Activated CD4-positive, alpha-beta T cell treated with anti-CD3 and anti-CD28 coated beads, Interleukin-2, amount 10 ng/mL, durations not matched to agents 24 days and 14 days (primary cell): ENCODE measurements at places on chromosomes 3 and 15. TPM values are rescaled to one million over a fixed set of nuclear protein-coding genes. Genes with fewer than 3 reads are reported as not detected.

The STIMATE gene
- 13.8 and 18.6 TPM in 2 replicates for total RNA-seq

The PDZRN3 gene
- total RNA-seq, result not detected in 2 replicates

DNA sequence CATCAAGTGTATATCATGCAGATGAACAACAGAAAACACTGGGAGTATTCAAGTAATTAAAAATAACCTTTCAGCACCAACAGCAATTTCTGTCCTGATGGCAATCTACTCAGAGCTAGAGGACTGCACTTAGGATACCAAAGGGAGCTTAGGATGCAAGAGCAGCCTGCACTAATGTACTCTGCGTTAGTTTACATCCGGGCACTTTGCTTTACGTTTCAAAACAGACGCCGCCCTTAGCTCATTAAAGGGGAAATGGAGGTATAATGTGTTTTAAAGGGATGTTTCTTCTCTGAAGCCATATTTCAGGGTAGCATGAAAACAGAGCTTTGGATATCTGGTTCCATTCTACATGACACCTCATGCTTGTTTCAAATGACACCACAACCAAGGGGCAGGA lies 14.0 kb upstream of the B3GNT5 start:
- no peak for DNase-seq
- peaks cover 6% of the 10 kb centered on the region for H3K27me3 ChIP-seq
- H3K4me3 ChIP-seq, result no peak overlapping the region
- H3K36me3 ChIP-seq, result peaks cover 15% of the 10 kb centered on the region
- H3K4me1 ChIP-seq, result no peaks in the 10 kb centered on the region

DNA sequence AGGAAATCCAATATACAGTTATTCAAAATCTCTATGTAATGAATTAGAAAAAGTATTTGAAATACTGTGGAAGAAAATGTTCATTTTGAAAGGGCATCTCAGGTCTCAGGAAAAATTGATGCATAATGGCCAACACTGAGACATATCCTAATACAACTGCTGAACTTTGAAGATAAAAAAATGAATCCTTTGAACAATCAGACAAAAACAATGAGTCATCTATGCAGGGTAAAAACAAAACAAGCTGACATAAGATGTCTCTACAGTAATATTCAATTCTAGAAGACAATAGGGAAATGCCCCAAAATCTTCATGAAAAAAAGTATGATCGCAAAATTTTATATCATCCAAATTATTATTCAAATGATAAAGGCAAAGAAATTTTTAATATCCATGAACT lies 34.0 kb upstream of the ZNF280D start:
- H3K27me3 ChIP-seq, result no peaks in the 10 kb centered on the region
- H3K36me3 ChIP-seq, result peaks cover 7% of the 10 kb centered on the region
- no peak overlapping the region for H3K4me3 ChIP-seq

- no peak for DNase-seq
- no peaks in the 10 kb centered on the region for H3K27me3 ChIP-seq
- no peak overlapping the region for H3K4me3 ChIP-seq
- peaks cover 80% of the 10 kb centered on the region for H3K36me3 ChIP-seq
- H3K27ac ChIP-seq, result no peak overlapping the region
- H3K4me1 ChIP-seq, result peaks cover 35% of the 10 kb centered on the region
These were observed 542.2 kb downstream of the FOXP1 start for GRCh38 chr3:71041371-71041770.

The SLC22A14 gene
- not detected in 2 replicates for total RNA-seq

The ZPLD1 gene
- not detected in 2 replicates for total RNA-seq

The CGNL1 gene
- not detected in 2 replicates for total RNA-seq

GRCh38 chr3:158368271-158368670 lies 202.7 kb upstream of the MLF1 start:
- H3K36me3 ChIP-seq, result no peaks in the 10 kb centered on the region
- no peaks in the 10 kb centered on the region for H3K27me3 ChIP-seq
- DNase-seq, result no peak
- no peaks in the 10 kb centered on the region for H3K4me1 ChIP-seq
- no peak overlapping the region for H3K4me3 ChIP-seq
- H3K27ac ChIP-seq, result no peak overlapping the region

The EOMES gene
- 7.4 and 7.8 TPM in 2 replicates for total RNA-seq

DNA sequence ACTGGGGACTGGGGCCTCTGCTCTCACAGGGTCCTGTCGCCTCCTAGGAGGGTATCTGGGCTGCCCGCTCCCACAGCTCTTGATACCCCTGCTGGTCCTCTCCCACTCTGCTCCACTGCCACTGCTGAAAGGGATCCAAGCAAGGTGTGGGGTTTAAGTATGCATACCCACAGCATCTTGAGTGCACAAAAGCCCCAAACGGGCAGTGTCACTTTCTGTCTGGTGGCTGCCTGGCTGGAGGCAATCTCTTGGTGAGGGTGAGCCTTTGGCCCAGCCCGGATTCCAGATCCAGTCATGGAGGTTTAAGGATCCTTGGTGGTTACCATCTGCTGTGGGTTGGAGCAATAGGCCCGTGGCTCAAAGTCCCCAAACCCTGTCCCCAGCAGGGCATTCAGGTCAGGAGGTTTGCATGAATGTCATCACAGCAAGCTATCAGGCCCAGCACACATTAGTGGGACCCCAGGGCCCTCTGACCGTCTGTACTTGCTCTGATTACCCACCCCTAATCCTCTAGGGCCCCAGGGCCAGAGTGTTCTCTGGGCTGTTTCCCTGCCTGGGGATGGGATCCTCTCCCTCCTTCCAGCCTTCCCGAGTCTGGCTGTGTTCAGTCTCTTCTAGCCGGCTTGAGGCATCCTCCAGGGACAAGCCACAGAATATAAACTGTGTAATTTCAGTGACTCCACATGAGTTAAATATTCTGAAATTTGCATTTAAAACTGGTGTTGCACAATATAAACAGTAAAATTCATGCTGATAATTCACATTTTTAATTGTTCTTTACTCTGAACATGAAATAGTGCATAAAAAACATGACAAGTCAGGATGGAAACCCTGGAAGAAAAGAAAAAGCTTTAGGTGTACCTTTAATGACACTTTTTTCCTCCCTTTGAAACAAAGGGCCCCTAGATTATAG lies 4.9 kb upstream of the TJP1 start:
- DNase-seq, result no peak
- peaks cover 7% of the 10 kb centered on the region for H3K4me1 ChIP-seq
- H3K27ac ChIP-seq, result no peak overlapping the region
- peaks cover 7% of the 10 kb centered on the region for H3K36me3 ChIP-seq
- peaks cover 57% of the 10 kb centered on the region for H3K27me3 ChIP-seq
- H3K4me3 ChIP-seq, result no peak overlapping the region

- no peaks in the 10 kb centered on the region for H3K27me3 ChIP-seq
- H3K27ac ChIP-seq, result no peak overlapping the region
- peaks cover 43% of the 10 kb centered on the region for H3K4me1 ChIP-seq
- no peak for DNase-seq
- peaks cover 18% of the 10 kb centered on the region for H3K36me3 ChIP-seq
- H3K4me3 ChIP-seq, result no peak overlapping the region
These were observed 245.4 kb downstream of the SLCO3A1 start for GRCh38 chr15:92098869-92099268.

The RBMS3 gene
- total RNA-seq, result 4.3 and 5.0 TPM in 2 replicates

DNA sequence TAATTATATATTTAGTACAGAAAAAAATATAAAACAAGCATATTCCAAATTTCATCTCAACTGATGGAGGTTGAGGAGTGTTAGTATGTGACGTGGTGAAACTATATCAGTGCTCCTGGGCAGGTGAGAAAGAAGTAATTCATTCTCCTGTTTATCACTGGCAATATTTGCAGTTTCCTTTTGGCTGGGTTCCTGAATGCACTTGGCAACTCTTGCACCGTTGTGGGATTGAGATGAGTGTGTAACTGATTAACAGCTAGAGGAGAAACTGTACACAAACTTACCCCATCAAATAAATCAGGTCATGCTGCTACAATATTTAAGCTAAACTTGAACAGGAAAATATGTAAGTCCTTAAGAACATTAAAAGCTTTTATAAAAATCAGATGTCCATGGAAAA lies 2.1 kb upstream of the ATP13A4 start:
- H3K36me3 ChIP-seq, result no peaks in the 10 kb centered on the region
- H3K27me3 ChIP-seq, result no peaks in the 10 kb centered on the region
- no peaks in the 10 kb centered on the region for H3K4me1 ChIP-seq

The MESP2 gene
- 0.24 TPM in 1 of 2 replicates, not detected in the other for total RNA-seq

The ANKRD63 gene
- not detected in 2 replicates for total RNA-seq

GRCh38 chr3:197256836-197257444 lies 41.5 kb downstream of the DLG1 start:
- H3K27me3 ChIP-seq, result no peaks in the 10 kb centered on the region
- DNase-seq, result peak; percentile 78
- H3K36me3 ChIP-seq, result peaks cover 3% of the 10 kb centered on the region
- H3K4me3 ChIP-seq, result no peak overlapping the region

DNA sequence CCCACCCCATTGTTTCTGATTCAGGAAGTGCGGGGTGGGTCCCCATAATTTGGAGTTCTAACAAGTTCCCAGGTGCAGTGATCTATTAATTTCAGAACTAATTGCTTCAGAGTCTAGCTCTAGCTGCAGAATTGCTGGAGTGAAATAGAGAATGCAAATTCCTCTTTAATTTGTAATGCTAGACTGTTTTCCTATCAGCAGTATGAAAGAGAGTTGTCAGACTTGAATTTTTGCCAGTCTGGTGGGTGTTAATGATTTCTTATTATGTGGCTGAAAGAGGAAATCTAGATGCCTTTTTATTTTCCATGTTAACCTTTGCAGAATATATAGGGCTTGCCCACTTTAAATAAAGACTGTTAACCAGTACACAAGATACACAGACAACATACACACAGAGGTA lies 23.7 kb downstream of the APH1B start:
- peaks cover 1% of the 10 kb centered on the region for H3K36me3 ChIP-seq
- H3K4me3 ChIP-seq, result no peak overlapping the region
- no peak for DNase-seq

The ZMYND10 gene
- 1.2 and 1.3 TPM in 2 replicates for total RNA-seq

- no peak overlapping the region for H3K4me3 ChIP-seq
- H3K36me3 ChIP-seq, result no peaks in the 10 kb centered on the region
- no peak for DNase-seq
- H3K27me3 ChIP-seq, result peaks cover 7% of the 10 kb centered on the region
These were observed 230.8 kb upstream of the TBC1D5 start for GRCh38 chr3:17972959-17973906.

The REC114 gene
- total RNA-seq, result not detected in 2 replicates

GRCh38 chr3:73827204-73827603 lies 202.5 kb upstream of the PDZRN3 start:
- no peak overlapping the region for H3K4me3 ChIP-seq
- no peak overlapping the region for H3K27ac ChIP-seq
- H3K27me3 ChIP-seq, result no peaks in the 10 kb centered on the region
- H3K36me3 ChIP-seq, result no peaks in the 10 kb centered on the region
- no peaks in the 10 kb centered on the region for H3K4me1 ChIP-seq

- no peaks in the 10 kb centered on the region for H3K27me3 ChIP-seq
- no peaks in the 10 kb centered on the region for H3K4me1 ChIP-seq
- DNase-seq, result no peak
- H3K4me3 ChIP-seq, result no peak overlapping the region
These were observed 115.7 kb downstream of the CHL1 start for GRCh38 chr3:312160-312733.

DNA sequence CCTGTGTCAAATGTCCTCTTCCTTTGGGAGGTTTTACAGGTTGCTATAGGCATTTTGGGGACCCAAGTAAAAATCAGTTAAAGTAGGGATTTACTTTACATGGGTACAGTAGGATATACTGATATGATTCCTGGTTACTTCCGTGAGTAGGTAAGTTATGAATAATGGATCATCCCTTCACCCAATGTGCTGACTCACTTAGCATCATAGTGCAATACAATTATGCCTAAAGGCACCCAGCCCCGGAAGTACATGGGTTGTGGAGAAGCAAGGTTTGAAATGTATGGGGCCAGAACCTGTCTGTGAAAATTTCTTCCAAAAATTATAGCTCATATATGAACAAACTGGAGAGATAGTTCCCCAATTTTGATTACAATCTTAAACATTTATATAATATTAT lies 64.0 kb downstream of the GLB1 start:
- peak; percentile 34 for DNase-seq
- H3K27me3 ChIP-seq, result no peaks in the 10 kb centered on the region
- peaks cover 54% of the 10 kb centered on the region for H3K36me3 ChIP-seq
- H3K27ac ChIP-seq, result no peak overlapping the region
- H3K4me3 ChIP-seq, result no peak overlapping the region

DNA sequence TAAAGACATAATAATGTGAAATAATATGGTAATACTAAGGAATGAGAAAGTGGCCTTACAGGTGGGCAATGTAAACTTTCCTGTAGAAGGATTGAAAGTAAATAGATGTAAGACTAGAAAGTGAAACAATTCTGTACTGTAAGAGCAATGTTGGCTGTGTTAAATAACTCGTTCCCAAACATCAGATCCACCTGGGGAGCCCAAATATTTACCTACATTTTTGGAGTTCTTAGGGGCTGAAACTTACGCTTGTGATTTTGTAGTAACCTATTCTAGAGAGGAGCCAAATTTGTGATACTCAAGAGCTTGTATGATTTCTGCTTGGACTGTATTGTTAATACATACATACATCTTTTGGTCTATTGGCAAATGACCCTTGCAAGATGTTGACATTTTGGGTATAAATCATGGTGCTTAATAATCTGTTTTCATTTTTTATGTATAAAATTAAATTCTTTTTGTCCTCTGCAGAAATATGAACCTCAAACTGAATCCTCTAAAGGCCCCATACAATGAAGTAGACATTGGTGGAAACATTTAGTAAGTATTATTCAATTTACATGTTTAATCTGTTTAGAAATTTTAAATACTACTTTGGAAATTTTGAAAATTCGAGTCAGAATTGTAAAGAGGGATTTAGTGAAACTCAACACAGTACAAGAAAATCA lies 8.5 kb upstream of the CHD2 start:
- no peak for DNase-seq
- H3K27ac ChIP-seq, result peak overlapping the region; percentile 46
- H3K4me3 ChIP-seq, result peak overlapping the region; percentile 69
- H3K36me3 ChIP-seq, result peaks cover 73% of the 10 kb centered on the region

- no peak for DNase-seq
- H3K27ac ChIP-seq, result no peak overlapping the region
- no peaks in the 10 kb centered on the region for H3K27me3 ChIP-seq
- H3K4me3 ChIP-seq, result no peak overlapping the region
- no peaks in the 10 kb centered on the region for H3K4me1 ChIP-seq
These were observed 125.0 kb upstream of the TRIM42 start for GRCh38 chr3:140552898-140553297.

GRCh38 chr3:190064659-190065058 lies 56.0 kb downstream of the P3H2 start:
- peaks cover 9% of the 10 kb centered on the region for H3K27me3 ChIP-seq
- H3K4me1 ChIP-seq, result no peaks in the 10 kb centered on the region
- H3K4me3 ChIP-seq, result no peak overlapping the region
- H3K36me3 ChIP-seq, result no peaks in the 10 kb centered on the region
- H3K27ac ChIP-seq, result no peak overlapping the region
- no peak for DNase-seq

The CPOX gene
- total RNA-seq, result 46.4 and 46.6 TPM in 2 replicates

GRCh38 chr3:105459566-105460290 lies 93.0 kb downstream of the ALCAM start:
- H3K27ac ChIP-seq, result no peak overlapping the region
- DNase-seq, result no peak
- H3K4me3 ChIP-seq, result no peak overlapping the region
